Activated naive CD8-positive, alpha-beta T cell treated with anti-CD3 and anti-CD28 coated beads, Interleukin-2, amount 10 ng/mL, durations not matched to agents 7 days and 5 days (primary cell): ENCODE measurements at places on chromosomes 2 and 18.

- DNase-seq = no peak
These were observed 103.0 kb downstream of the KYNU start for GRCh38 chr2:142980246-142981068.

- no peak for DNase-seq
These were observed 38.2 kb upstream of the MAL start for GRCh38 chr2:94987074-94988020.

GRCh38 chr18:79964330-79965118 is at the start of gene HSBP1L1:
TSS of gene HSBP1L1 (plus strand) at chr18:79964643. CDS start at chr18:79964736, 93 bp downstream.
- DNase-seq = peak; percentile 79

DNA sequence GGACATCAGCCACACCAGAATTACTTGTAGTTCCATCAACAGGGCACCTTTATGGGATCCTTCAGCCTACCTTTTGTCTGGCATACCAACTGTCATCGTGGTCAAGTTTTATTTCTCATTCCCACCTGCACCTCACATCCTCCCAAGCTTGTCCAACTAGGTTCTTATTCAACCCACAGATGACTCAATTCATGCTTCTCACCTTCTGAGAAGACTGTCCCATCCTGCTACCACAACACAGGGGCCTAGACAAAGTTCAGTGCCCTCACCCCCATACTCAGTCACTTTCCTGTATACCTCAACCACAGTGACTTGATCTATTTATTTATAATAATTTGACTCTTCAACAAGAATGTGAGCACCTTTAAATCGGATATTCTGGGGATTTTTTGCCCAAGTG is 114.4 kb upstream of the ACVR1C start:
- no peak for DNase-seq

DNA sequence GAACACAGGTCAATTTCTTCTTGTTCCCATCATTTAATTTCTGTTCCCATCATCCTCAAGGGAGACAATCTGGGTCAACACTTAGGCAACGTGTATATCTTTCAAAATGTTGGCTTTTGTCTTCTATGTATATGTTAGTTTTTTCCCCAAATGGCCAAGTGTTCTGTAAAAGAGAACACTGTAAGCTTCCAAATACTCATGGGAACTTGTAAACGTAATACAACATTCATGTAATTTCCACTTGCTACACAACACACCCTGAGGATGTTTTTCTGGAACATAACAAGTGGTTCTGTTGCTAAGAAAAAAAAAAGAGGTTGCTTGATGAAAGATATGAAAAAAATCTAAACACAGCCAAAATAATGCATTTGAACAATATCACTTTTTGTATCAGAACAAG is 149.1 kb downstream of the ATAD2B start:
- DNase-seq = no peak

- DNase-seq = no peak
These were observed 41.3 kb downstream of the PSMG2 start for GRCh38 chr18:12744103-12744502.

DNA sequence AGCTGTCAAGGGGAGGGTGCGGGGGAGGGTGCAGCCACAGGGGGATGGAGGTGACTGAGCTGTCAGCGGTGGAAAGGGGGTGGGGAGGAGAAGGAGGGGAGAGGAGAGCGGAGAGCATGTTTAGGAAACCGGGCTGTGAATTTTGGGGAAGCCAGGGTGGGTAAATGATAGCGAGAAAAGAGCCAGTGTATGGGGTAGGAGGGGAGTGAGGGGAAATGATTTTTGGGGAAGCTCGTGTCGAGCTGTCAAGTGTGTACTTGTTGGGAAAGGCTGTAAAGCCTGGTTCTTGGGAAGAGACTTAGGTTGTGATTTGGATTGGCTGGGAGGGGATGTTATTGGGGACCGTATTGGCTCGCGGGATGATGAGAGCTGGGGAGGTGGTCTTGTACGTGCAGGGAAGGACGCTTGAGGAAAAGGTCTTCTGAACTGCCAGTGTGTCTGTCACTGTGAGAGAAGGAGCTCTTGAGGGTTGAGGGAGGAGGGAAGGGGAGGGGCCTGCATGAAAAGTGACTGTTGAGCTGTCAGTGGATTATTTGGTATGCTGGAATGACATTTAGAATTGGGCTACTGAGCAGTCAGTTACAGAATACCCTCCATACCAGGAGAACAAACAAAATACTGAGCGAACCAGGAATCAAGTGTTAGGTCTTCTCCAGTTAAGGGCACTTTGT is 1.0 kb downstream of the UBR3 start:
- peak; percentile 38 for DNase-seq

DNA sequence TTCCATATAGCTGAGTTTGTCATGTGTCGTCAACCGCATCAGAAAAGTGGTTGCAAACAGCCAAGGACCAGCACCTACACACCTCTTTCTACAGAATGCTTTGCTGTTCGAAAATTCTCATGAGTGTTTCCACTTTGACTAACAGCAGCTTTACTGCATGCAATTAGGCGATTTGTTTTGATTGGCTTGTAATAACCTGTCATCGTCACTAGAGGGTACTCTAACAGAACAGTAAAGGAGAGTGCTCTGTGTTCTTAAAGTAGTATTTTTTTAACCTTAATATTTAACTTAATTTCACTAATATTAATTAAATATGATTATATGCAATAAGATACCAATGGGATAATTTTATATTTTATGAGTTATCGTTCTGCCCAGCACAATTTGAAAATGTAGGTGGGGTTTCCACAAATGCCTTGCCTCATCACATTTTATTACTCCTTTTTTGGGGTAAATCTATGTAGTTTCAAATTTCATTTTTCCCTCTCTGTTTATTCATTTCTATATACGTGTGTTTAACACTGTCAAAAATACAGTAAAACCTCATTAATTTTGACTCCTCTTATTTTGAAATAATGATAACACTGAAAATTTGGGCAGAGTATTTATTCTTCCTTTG is 502.2 kb downstream of the NRXN1 start:
- DNase-seq = no peak

- DNase-seq = no peak
These were observed 124.4 kb downstream of the ZBTB7C start for GRCh38 chr18:48284743-48285142.

GRCh38 chr18:49650426-49650891 is 88.6 kb downstream of the LIPG start:
- DNase-seq = no peak

DNA sequence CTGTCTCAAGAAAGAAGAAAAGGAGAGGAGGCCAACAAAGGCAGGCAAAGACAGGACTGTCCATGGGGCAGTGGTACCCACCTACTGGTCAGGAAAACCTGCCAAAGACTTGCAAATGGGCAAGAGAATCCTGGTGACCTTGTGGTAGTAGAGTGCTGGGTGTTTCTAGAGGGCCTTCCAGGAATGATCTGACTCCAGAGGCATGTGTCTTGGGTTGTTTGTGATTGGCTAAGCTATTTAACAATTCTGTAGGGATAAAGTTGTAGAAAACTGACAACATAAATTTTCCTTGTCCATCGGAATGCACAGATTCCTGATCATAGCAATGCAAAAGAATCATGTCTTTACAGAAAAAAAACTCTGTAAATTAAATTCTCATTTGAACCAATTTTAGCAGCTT is 68.5 kb upstream of the ZNF532 start:
- no peak for DNase-seq

DNA sequence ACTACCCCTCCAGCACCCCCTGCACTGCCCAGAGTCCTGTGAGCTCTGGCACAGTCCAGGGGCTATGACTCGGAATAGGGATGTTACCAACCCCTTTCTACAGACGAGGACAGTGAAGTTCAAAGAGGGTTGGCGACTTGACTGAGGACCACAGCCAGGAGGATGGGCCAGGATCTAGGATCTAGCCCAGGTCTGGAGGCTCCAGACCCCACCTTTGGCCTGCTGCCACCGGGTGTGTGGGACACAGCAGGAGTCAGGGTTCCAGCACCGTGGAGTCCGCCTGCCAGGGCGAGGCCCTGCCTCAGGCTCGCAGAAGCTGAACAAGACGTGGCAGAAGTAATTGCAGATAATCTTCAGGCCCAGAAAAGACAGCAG is 37.9 kb upstream of the GPC1 start:
- peak; percentile 17 for DNase-seq

DNA sequence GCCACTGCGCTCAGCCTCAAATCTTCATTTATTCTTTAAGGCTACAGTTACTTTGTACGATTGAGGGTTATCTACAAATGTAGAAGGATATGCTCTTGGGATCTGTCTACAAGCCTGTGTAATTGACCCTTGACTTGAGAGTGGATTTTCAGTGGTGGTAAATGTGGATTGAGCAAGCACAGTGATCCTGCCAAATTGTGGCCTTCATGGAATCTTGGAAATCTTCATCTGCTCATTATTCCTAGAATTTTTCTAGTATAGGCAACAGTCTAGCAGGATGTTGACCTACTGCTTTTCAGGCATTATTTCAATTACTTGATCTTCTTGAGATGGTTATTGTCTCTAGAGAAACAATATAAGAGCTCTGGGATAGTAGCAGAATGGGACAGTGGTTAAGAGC is 226.1 kb upstream of the REV1 start:
- no peak for DNase-seq

DNA sequence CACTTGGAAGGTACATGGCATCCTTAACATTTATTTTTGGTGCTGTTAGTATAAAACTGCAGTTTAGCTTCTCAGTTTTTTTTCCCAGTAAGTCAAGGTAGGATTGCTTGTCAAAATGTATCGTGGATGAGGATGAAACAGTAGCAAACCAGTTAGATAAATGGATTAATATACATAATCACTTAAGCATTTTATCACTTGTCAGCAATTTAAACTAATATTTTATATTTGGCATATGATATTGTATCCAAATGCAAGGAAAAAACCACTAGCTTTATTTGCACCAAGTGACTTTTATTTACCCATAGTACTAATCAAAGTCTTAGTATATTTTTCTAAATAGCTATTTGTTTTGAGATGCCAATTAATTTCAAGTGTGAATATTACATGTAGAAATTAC is 137.7 kb upstream of the XIRP2 start:
- DNase-seq = no peak

DNA sequence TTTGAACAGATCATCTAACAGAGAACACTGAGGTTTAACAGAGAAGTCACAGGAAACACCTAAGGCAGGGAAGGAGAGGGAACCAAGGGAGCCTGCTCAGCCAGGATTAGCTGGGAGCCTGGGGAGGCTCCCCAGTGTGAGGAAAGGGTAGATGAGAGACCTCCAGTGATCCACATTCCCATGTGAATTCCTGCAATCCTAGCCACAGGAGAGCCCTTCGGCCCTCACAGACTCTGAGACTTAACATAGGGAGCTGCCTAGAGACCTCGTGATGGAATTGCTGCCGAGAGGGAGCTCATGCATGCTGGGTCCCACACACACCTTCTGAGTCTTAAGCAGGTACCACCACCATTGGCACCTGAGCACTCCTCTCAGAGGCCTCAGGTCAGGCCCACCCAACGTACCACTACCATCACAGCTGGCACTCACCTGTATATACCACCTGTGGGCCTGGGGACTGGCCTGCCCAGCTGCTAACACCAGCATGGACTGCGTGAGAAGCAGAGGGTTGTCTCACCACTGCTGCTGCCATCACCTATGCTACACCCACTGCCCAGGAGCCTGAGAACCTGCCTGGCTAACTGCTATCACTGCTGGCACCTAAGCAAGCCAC is 225.9 kb upstream of the RASGRP3 start:
- no peak for DNase-seq

DNA sequence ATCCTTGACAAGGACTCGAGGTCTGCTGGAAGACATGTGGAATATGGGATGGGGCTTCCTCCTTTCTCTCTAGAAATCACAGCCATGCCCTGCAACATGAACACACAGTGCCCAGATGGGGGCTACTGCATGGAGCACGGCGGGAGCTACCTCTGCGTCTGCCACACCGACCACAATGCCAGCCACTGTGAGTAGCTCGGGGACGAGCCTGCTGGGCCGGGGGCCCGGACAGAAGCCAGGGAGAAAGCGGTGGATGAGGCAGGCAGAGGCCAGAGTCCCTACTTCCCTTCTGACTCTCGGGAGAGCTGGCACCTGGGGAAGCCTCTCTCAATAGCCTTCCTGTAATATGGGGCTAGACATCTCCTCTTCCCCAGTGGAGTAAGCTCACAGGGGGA is 50.5 kb downstream of the SNED1 start:
- no peak for DNase-seq

DNA sequence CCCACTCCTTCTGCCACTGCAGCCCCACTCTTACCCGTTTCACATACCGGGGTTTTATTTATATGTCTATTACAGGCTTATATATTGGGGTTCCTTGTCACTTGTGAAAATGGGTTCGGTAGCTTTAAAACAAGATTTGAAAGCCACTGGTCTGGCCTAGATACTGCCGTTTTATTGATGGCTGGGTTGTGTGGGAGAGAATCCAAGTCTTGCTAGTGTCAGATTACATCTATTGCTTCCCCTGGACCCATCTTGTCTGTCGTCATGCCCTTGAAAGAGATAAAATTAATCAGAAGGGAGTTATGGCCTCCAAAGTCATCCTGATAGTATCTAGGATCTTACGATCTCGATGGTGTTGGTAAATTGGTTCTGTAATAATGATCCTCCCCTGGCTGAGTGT is 79.4 kb downstream of the EIPR1 start:
- no peak for DNase-seq

DNA sequence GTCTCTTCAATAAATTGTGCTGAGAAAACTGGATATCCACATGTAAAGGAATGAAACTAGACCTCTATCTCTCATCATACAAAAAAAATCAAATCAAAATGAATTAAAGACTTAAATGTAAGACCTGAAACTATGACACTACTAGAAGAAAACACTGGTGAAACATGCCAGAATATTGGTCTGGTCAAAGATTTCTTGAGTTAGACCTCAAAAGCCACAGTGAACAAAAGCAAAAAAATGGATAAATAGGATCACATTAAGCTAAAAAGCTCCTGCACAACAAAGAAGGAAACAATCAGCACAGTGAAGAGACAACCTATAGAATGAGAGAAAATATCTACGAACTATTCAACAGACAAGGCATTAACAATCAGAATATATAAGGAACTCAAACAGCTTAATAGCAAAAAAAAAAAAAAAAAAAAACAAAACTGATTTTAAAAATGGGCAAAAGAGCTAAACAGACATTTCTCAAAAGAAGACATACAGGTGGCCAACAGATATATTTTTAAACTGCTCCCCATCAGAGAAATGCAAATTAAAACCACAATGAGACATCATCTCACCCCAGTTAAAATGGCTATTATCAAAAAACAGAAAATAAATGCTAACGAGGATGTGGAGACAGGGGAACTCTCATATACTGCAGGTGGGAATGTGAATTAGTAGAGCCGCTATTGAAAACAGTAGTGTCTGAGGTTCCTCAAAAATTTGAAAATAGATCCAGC is 66.3 kb downstream of the NCKAP1 start:
- no peak for DNase-seq
